ENCODE measurements at places on chromosomes 6 and 20.

- DNase-seq = no peak
Measured at GRCh38 chr6:144305985-144306384, 20.9 kb downstream of the UTRN start.

- no peak for DNase-seq
Measured at GRCh38 chr20:43766917-43767316, 40.1 kb upstream of the GTSF1L start.

DNA sequence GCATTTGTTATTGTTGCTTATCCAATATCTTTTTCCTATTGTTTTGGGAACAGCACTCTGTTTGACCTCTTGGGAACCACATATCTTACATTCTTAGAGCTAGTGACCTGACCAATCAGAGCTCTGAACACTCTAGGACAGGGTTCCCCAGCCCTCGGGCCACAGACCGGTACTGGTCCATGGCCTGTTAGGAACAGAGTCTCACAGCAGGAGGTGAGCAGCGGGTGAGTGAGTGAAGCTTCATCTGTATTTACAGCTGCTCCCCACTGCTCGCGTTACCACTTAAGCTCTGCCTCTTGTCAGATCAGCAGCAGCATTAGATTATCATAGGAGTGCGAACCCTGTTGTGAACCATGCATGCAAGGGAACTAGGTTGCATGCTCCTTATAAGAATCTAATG is 226.0 kb upstream of the TSHZ2 start:
- DNase-seq = no peak

DNA sequence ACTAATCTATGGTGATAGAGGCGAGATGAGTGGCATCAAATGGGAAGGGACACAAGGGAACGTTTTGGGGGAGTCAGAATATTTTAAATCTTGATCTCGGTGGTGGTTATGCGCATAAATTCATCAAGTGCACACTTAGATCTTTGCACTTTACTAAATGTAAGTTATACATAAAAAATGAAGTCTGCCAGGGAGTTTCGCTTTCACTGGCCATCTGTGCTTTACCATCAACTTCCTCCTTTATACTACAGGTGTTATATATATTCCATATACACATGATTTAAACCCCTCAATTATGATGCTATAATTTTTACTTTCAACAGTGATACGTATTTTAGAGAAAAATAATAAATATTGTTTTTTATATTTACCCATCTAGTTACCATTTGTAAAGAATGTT is 97.6 kb upstream of the AKIRIN2 start:
- no peak for DNase-seq

- DNase-seq = no peak
Measured at GRCh38 chr6:84161190-84161589, 66.3 kb downstream of the CEP162 start.

DNA sequence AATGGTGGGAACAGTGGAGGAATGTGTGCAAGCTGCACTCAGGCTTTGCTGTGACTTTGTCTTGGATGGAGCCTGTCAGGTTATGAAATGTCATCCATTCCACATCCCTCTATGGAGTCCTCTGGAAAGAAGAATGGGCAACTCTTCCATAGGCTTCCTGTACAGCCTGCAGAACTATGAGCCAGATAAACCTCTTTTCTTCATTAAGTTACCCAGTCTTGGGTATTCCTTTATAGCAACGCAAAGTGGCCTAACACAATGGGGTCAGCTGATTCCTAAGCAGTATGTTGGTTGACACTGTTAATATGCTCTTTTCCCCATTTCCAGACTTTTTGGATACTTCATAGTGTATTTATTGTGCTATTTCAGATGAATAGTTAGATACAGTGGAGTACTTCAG is 75.8 kb upstream of the IYD start:
- DNase-seq = no peak

DNA sequence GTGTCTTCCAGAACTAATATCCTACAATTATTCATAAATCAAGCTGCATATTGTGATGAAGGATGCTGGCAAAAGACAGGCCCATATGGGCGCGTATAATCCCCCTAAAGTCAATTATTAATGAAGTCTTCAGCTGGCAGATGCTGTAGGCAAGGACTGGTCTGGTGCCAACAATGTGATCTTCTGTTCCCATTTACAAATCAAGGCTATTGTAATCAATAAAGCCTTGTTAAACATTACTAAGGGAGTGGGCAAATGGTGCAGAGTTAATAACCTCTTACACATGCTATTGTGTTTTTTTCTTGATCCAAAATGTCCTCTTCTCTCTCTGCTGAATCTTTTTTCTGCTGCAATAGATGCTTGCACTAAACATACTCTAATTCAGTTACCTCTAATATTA is 119.0 kb downstream of the ALDH8A1 start:
- no peak for DNase-seq

GRCh38 chr20:9492067-9492466 is 22.3 kb upstream of the LAMP5 start:
- DNase-seq = no peak

DNA sequence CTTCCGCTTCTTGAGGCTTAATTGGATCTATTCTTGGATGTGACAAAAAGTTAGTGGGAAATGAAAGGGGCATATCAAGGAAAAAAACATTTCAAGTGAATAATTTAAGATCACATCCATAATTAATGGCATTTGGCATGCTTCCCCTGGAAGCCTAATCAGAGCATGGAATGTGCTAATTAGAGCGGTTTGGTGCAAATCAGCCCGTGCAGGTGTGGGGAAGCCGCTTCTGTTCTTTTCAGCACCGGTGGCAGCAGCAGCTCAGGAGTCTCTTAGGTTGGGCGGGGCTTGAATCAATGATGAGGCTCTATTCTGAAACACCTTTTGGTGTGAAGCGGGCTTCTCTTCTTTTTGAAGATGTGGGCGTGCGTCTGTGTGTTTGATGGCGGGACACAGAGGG is 301.2 kb downstream of the LRFN2 start:
- DNase-seq = no peak

DNA sequence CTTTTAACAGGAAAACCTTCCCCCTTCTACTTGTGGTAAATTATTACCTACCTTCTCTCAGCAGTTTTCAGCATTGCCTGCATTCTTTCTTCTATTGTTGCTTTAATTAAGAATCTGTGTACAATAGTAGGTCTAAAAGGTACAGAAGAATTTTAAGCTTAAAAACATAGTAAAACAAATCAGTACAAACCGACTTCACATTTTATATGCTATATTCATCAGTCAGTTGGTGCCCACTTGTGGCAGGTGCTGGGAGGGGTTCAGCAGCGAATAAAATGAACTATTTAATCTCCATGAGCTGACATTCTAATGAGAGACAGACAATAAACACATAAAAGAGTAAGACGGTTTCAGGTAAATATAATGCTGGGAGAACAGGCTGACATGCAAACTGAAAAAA is 73.4 kb upstream of the FBXO30 start:
- DNase-seq = no peak

- no peak for DNase-seq
Measured at GRCh38 chr6:166333172-166333995, 9.0 kb downstream of the SFT2D1 start.

DNA sequence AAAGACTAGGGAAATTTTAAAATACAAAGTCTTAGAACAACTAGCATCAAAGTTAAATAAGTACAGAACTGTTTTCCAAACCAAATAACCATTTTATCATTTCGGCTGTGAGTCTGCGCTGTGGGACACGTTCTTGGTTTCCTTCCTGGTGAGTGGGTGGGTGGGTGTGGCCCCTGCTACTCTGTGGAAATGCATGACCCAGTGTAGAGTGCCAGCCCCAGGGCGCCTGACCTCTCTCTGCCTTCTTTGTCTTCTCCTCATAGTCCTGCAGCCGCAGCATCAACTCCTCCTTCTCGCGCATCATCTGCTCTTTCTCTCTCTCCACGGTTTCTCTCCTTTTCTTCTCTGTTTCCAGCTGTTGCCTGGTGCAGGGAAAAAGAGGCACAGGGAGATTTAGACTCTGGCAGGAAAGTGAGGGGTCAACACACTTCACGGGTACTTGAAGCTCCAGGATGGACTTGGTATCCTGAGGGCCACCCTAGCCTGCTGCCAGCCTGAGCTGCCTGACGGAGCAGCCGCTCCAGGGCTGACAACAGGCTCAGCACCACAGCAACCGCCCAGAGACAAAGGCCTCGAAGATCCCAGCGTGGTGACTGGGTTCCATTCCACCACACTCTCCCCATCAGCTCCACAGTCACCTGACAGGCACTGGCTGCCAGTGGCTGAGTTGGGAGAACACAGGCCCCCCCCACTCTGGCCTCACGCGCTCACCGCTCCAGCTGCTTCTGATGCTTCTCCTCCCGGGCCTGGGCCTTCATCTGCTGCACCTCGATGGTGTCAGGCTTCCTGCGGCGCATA is 48.4 kb downstream of the EZR start:
- no peak for DNase-seq

DNA sequence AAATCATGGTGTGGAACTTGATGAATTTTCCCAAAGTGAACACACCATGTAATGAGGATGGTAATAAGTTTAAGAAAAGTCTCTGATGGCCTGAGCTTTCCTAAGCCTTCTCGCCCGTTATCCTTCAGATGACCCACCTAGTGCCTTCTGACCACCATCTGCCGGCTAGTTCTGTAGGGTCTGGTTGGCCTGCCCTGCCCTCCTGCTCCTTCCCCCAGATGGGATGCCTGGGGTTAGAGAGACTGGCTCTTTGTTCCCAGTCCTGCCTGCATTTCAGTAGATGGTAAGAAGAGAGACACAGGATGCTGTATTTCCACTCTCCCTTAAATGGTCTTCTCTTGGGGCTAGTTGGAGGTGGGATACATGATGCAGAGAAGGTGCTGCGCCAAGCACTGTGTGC is 43.0 kb downstream of the TIAM2 start:
- no peak for DNase-seq

GRCh38 chr20:11766961-11767360 is 150.7 kb upstream of the BTBD3 start:
- DNase-seq = no peak

DNA sequence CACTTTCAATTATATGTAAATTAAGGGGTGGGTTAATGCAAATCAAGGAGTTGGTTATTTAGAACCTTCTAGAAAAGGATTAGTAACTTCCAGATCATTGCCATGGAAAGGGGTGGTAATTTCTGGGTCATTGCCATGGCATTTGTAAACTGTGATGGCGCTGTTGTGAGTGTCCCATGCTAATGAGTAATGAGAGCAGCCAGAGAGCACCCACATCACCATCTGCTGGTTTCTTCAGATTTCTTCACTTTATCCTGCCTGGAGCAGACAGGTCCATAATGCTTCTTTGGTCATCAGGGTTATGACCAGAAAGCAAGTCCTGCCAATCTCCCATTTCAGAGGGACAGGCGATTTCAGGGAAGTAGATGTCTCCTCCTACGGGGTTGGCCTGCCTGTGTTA is 311.3 kb upstream of the CNR1 start:
- no peak for DNase-seq
